ENCODE measurements at places on chromosomes 4 and X.

GRCh38 chr4:143348233-143349077 lies 11.8 kb downstream of the GAB1 start:
- no peak for DNase-seq

DNA sequence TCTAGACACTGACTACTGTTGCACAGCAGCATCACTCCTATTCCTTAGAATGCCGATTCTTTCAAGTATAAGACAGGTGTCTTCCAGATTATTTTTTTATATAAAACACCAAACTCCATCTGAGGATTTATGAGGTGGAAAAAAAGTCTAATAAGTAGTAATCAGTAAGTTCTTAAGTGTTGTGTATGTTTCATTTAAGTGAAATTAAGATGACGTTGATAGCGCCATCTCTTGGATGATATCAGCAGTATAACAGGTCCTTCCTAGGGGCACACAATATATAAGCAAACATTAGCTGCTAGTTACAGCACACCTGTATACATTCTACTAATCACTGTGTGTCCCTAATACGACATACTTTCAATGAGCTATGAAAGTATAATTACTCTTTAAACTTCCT lies 99.6 kb upstream of the STS start:
- no peak for DNase-seq

DNA sequence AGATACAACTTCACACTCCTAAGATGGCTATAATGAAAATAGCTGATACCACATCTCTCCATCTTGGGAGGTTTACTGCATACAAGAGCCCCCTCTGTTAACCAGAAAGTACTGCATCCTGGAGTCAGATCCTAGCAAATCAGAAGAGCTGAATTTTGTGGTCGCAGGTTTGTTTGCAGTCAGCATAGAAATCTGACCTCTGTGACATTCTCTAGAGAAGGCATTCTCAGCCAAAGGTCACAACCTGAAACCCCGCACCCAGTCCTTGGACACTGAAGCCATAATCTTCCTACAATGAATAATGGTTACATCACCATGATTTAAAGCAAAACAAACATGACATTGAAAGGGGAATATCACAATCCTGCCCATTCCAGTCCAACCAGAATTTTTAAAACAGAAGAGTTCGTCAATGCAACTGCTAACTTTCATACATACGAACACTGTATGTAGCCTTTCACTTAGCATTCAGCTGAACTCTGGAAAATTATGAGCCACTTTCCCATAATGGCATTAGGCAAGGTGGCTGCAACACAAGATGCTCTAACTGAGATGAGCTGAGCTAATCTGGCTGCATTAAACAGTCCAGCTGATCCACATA lies 17.6 kb downstream of the HS6ST2 start:
- DNase-seq, result no peak

GRCh38 chr4:107793996-107794395 lies 30.7 kb upstream of the SGMS2 start:
- DNase-seq, result no peak

DNA sequence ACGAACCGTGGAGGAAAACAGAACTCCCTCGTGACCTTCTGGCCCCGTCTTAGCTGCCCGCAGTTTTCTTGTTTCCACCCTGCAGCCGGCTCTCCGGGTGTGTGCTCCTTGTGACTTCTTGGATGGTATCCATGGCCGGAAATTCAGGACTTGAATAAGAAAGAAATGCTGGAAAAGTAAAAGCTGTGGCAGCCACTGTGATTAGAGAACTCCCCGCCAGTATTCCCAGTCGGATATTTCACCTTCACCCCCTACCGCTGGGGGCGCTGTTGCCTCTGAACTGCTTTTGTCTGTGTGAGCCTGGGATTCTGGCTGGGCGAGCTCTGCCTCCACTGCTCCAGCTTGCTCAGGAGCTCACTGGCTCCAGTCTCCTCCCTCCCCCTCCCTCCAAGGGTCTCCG lies 41.5 kb upstream of the CYP4V2 start:
- DNase-seq, result no peak

- DNase-seq, result no peak
These were observed 152.0 kb upstream of the USP9X start for GRCh38 chrX:40933132-40933705.

DNA sequence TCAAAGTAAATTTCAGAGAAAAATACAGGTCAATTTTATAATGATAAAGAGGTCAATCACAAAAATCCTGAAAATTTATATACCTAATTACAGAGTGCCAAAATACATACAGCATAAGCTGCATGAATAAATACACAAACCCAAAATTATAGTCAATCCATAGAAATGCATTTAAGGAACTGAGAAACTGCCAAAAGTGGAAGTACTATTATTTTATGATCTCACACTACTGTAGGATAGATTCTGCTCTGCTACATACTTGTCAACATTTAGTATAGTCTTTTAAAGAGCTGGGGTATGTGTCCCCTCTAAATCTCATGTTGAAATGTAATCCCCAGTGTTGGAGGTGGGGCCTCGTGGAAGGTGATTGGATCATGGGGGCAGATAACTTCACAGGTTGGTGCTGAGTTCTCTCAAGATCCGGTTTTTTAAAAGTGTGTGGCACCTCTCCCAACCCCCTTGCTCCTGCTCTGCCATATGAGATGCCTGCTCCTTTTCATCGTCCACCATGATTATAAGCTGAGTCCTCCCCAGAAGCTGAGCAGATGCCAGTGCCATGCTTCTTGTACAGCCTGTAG lies 31.8 kb downstream of the CHIC2 start:
- DNase-seq, result no peak

- no peak for DNase-seq
These were observed 21.2 kb upstream of the TAB3 start for GRCh38 chrX:30910124-30910860.

GRCh38 chr4:10530137-10530786 lies 73.0 kb upstream of the ZNF518B start:
- no peak for DNase-seq

GRCh38 chrX:72102760-72103159 lies 29.0 kb downstream of the RTL5 start:
- no peak for DNase-seq

- no peak for DNase-seq
These were observed 128.0 kb downstream of the CPE start for GRCh38 chr4:165506849-165507248.

DNA sequence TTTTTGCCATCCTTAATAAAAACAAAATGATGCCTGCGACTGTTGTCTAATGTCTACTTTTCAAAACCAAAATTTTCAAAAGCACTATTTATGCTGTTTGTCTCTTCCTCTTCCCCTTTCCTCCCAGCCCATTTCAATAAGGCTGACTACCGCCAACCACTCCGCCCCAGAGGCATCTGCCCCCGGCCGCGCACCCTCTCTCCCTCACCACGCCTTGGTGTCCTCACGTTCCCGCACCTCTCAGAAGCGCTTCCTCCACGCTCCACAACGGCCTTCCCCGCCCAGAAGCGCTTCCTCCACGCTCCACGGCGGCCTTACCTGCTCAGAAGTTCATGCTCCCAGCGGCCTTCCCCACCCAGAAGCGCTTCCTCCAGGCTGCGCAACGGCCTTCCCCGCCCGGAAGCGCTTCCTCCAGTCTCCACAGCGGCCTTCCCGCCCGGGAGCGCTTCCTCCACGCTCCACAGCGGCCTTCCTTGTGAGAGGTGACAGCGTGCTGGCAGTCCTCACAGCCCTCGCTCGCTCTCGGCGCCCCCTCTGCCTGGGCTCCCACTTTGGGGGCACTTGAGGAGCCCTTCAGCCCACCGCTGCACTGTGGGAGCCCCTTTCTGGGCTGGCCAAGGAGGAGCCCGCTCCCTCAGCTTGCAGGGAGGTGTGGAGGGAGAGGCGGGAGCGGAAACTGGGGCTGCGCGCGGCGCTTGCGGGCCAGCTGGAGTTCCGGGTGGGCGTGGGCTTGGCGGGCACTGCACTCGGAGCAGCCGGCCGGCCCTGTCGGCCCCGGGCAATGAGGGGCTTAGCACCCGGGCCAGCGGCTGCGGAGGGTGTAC lies 490.4 kb upstream of the ZFP42 start:
- no peak for DNase-seq

- DNase-seq, result no peak
These were observed 139.2 kb downstream of the NWD2 start for GRCh38 chr4:37383579-37384229.

GRCh38 chrX:120308959-120309872 lies 2.0 kb downstream of the TMEM255A start:
- DNase-seq, result no peak

DNA sequence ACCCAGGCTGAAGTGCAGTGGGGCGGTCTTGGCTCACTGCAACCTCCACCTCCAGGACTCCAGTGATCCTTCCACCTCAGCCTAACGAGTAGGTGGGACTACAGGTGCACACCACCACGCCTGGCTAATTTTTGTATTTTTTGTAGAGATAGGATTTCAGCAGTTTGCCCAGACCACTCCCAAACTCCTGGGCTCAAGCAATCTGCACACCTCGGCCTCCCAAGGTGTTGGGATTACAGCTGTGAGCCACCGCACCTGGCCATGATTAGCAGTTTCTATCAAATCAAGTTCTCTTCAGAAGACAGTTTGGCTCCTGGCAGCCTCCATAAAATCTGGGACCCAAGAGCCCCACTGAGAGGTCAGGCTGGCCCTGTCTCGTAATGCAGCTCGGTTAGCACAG lies 26.4 kb upstream of the TRIM2 start:
- DNase-seq, result no peak

DNA sequence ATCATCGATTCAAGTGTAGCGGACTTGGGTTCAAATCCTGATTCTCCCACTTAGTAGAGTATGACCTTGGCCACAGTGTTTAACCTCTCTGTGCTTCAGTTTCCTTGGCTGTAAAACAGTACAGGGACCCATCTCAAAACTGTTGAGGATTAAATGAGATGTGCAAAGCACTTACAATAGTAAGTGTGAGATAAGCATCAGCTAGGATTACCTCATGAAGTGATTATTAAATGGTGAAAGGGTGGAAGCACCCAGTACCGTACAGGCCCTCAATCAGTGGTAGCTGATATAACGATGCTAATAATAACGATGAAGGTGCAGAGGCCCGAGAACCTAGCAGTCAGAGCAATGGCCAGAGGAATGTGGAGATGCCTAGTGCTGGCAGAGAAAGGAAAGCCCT lies 45.1 kb downstream of the PRPS1 start:
- DNase-seq, result no peak

GRCh38 chr4:20248155-20248558 lies 3.5 kb upstream of the SLIT2 start:
- DNase-seq, result no peak

DNA sequence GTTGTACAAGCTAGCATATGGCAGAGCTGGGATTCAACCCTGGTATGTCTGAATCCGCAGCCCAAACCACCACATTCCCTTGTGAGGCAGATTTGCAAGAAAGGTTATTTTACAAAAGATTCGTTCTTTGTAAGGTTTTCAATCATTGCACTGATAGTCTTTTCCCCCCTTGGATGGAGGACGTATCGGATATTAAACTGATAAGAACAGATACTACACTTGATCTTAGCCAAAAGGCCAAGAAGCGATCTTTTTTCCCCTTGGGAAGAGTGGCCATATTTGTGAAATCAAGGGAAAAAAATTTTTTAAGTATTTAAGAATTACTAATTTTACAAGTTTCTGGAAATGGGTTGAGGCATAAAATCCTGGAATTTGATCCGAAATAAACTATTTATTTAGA lies 34.4 kb upstream of the MSMO1 start:
- no peak for DNase-seq

GRCh38 chrX:51006064-51006463 lies 95.5 kb downstream of the BMP15 start:
- no peak for DNase-seq

DNA sequence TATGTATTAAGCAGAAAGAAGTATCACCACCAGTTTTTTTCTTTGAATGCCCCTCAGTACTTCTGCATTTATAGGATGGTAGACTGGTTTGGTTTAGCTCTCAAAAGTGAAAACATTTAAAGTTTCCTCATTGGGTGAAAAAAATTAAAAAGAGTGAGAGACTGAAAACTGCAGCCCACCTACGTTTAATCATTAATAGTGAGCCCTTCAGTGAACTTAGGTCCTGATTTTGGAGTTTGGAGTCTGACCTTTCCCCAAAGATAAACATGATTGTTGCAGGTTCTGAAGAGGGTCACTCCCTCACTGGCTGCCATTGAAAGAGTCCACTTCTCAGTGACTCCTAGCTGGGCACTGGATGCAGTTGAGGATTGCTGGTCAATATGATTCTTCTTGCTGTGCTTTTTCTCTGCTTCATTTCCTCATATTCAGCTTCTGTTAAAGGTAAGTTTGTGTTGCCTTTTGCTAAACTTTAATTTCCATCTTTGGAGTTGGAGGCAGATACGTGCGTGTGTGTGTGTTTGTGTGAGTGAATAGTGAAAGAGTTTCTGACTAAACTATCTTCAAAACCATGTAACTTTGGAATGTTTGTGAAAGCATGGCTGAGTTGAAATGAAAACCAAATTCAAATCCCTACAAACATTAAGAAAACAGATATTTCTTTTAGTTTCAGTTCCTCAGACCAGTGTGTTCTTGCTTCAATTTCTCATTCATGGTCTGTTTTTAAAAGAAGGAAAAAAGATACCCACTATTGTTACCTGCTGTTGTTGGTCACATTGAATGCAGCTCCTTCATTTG lies at the start of gene MTTP:
Gene MTTP (plus strand): TSS at position 295 of the 795 bp plus-strand sequence. CDS start 86 bp downstream, at position 381.
- DNase-seq, result no peak

DNA sequence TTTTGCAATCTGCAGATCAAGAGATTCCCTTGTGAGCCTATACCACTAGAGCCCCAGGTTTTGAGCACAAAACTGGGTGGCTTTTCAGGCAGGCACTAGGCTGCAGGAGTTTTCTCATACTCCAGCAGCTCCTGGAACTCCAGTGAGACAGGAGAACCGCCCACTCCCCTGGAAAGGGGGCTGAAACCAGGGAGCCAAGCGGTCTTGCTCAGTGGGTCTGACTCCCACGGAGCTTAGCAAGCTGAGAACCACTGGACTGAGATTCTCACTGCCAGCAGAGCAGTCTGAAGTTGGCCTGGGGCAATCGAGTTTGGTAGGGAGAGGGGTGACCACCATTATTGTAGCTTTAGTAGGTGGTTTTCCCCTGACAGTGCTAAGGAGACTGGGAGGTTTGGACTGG lies 313.8 kb upstream of the TEX13C start:
- DNase-seq, result no peak

DNA sequence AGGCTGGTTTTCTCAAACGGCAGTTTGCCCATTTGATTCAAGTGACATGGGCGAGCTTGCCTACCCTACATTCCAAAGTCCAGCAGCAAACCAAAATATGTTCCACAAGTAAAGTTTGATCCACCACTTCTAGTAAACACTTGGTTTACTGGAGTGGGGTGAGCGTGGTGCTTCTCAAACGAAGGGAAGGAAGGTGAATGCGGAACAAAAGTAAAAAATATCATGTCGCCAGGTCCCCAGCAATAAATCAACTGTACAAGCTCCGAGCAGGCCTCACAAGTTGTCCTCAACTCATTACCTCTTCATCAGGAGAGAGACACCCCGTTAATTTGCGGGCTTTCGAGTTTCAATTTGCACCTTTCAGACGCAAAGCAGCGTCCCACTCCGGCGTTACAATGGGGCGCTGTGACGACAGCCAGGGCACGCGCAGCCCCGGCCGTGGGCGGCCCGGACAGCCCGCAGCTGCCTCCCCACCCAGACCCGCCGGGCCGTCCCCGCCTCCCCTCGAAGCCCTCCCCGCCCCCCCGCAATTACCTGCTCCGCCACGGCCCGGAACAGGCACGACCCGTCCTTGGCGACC lies 1.0 kb downstream of the OTUD4 start:
- DNase-seq, result no peak

All from vagina (tissue), 2 donors.